Activated T-helper 1 cell treated with anti-CD3 and anti-CD28 coated beads, Interleukin-12 subunit alpha, Interleukin-12 subunit beta, Interleukin-2, Interleukin-4 antibody, amounts not matched to agents 30 ng/mL and 10 ng/mL and 1 ng/mL, durations not matched to agents 14 hours and 24 hours and 36 hours (primary cell): ENCODE measurements at places on chromosomes 16 and 17. TPM values are rescaled to one million over a fixed set of nuclear protein-coding genes. Genes with fewer than 3 reads are reported as not detected.

Gene CCL8
- total RNA-seq = not detected in 2 replicates

Gene ST3GAL2
- total RNA-seq = 35.6 and 37.7 TPM in 2 replicates

GRCh38 chr16:25988084-25988483 is 296.3 kb downstream of the HS3ST4 start:
- H3K4me1 ChIP-seq = no peaks in the 10 kb centered on the region
- no peak overlapping the region for H3K27ac ChIP-seq
- DNase-seq = no peak
- no peaks in the 10 kb centered on the region for H3K36me3 ChIP-seq

GRCh38 chr17:10738521-10739258 is 8.9 kb upstream of the TMEM220 start:
- no peak overlapping the region for H3K27ac ChIP-seq
- no peak for DNase-seq
- H3K4me3 ChIP-seq = no peak overlapping the region
- H3K27me3 ChIP-seq = peaks cover 17% of the 10 kb centered on the region
- peaks cover 5% of the 10 kb centered on the region for H3K4me1 ChIP-seq

- H3K27me3 ChIP-seq = no peaks in the 10 kb centered on the region
- DNase-seq = no peak
- no peaks in the 10 kb centered on the region for H3K4me1 ChIP-seq
- no peak overlapping the region for H3K27ac ChIP-seq
- peaks cover 20% of the 10 kb centered on the region for H3K36me3 ChIP-seq
Measured at GRCh38 chr17:81267390-81268067, 27.6 kb downstream of the SLC38A10 start.

DNA sequence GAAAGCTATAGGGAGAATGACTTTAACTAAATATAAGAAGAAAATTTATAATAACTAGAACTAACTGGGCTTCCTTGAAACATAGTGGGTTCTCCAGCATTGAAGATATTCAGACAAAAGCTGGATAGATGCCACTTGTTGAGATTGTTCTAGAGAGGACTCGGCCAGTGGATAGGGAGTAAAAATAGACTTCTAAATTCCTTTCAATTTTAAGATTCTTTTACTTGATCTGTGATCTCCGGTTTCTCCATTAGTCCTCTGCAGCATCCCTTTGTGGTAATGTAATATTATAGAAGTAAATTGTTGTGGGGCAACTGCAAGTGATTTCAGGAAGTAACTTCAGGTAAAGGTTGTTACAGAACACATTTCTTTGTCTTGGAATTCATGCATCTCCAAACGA is 10.3 kb upstream of the RARA start:
- no peak overlapping the region for H3K4me3 ChIP-seq
- peaks cover 51% of the 10 kb centered on the region for H3K36me3 ChIP-seq
- H3K4me1 ChIP-seq = peaks cover 33% of the 10 kb centered on the region
- no peaks in the 10 kb centered on the region for H3K27me3 ChIP-seq

DNA sequence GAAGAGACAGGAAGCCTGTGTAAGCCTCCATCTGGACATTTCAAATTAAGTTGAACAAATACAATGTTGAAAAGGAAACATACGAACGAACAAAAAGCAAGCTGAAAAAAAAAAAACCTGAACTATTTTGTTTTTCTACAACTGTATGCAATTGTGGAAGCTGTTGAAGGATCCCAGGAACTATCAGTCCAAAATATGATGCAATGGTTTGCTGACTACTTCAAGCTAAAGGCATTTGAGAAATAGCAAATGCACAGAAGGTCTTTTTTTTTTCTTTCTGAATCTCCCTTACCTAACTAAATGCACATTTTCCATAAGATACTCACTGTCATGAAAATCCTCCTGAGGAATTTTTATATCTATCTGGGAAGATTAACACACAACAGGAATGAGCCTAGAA is 40.2 kb downstream of the MAF start:
- H3K36me3 ChIP-seq = no peaks in the 10 kb centered on the region
- H3K4me3 ChIP-seq = no peak overlapping the region
- DNase-seq = no peak
- no peak overlapping the region for H3K27ac ChIP-seq
- no peaks in the 10 kb centered on the region for H3K4me1 ChIP-seq
- peaks cover 13% of the 10 kb centered on the region for H3K27me3 ChIP-seq

DNA sequence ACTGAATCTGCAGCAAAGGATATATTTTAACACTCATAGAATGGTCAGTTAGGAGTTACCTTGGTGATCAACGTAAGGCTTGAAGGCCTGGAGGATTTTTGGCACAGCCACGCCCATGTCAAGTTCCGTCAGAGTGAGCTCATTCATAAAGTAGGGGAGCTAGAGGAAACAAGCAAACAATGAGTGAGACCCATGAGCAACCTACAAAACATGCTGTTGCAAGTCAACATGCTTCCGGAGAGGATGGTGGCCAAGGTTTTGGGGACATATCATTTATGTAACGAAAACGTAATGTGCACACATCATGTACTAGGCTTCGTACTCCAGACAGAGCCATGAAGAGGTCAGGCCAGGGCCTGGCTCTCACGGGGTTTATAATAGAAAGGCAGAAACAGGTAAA is 41.1 kb upstream of the ERN1 start:
- H3K27ac ChIP-seq = no peak overlapping the region
- no peak for DNase-seq
- H3K27me3 ChIP-seq = no peaks in the 10 kb centered on the region

- H3K27me3 ChIP-seq = peaks cover 5% of the 10 kb centered on the region
- H3K4me1 ChIP-seq = peaks cover 14% of the 10 kb centered on the region
- peak overlapping the region; percentile 7 for H3K27ac ChIP-seq
- no peak for DNase-seq
Measured at GRCh38 chr16:24721830-24722238, 7.6 kb upstream of the TNRC6A start.

GRCh38 chr16:15636392-15636873 is 6.5 kb downstream of the MARF1 start:
- peaks cover 72% of the 10 kb centered on the region for H3K4me1 ChIP-seq
- no peak for DNase-seq
- peak overlapping the region; percentile 90 for H3K27ac ChIP-seq
- peaks cover 57% of the 10 kb centered on the region for H3K36me3 ChIP-seq

DNA sequence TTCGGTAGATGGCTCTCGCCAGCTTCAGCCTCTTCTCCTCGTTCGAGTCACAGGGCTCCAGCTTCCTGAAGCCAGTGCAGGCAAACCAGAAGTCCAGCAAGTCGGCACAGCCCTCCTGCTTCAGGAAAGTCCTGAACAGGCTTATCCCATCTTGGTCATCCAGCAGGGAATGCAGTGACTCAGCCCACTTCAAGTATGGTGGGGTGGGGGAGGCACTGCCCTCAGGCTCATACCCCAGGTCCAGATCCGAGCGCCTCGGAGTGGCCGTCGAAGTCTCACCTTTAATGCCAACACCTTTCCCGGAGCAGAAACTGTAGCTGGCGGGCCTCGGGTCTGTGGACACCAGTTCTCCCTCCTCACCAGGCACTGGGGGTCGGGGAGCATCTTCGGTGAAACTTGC is 5.9 kb downstream of the AXIN1 start:
- peaks cover 25% of the 10 kb centered on the region for H3K4me1 ChIP-seq
- H3K36me3 ChIP-seq = peaks cover 39% of the 10 kb centered on the region
- no peak overlapping the region for H3K4me3 ChIP-seq
- H3K27ac ChIP-seq = no peak overlapping the region

DNA sequence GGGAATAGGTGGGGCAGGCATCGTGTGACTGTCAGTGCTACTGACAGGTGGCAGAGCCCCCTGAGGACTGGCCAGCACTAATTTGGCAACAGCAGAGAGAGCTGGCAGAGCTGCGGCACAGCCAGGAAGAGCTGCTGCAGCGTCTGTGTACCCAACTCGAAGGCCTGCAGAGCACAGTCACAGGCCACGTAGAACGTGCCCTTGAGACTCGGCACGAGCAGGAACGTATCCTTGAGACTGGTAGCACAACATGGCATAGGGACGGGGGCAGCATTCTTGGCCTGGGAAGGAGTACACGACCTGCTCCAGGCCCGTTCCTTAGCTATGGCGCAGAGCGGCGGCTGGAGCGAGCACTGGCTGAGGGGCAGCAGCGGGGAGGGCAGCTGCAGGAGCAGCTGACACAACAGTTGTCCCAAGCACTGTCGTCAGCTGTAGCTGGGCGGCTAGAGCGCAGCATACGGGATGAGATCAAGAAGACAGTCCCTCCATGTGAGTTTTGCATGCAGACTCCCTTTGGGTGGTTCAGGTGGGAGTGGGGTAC is 3.0 kb upstream of the NRN1L start:
- H3K27ac ChIP-seq = no peak overlapping the region
- H3K4me1 ChIP-seq = no peaks in the 10 kb centered on the region
- H3K4me3 ChIP-seq = no peak overlapping the region
- peaks cover 56% of the 10 kb centered on the region for H3K36me3 ChIP-seq
- H3K27me3 ChIP-seq = no peaks in the 10 kb centered on the region

GRCh38 chr17:41326173-41327145 is 10.9 kb upstream of the KRTAP17-1 start:
- H3K4me3 ChIP-seq = no peak overlapping the region
- no peak overlapping the region for H3K27ac ChIP-seq
- DNase-seq = no peak
- no peaks in the 10 kb centered on the region for H3K27me3 ChIP-seq

DNA sequence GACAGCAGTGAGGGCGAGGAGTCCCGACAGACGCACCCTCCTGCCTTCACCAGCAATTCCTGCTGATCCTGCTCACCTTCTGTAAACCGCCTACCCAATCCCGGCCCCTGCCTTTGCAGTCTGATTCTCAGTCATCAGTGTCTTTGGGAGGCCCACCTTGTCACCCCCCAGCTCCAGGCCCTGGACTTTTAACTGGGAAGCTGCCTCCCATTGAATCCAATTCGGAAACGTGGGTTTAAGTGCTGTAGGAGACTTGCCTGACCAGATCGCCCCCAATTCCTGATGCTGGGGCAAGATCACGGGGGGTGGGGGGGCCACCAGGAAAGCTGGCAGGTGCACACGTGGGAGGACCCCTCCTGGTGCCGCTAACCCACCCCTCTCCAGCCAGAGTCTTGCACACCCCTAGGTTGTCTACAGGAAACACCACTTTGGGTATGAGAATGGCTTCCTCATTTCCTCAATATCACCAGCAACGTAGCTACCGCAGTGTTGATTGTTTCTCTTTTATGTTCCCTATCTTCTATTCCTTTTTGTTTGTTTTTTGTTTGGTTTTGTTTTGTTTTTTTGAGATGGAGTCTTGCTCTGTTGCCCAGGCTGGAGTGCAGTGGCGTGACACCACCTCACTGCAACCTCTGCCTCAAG is 46.6 kb upstream of the CMIP start:
- no peak overlapping the region for H3K4me3 ChIP-seq
- no peaks in the 10 kb centered on the region for H3K36me3 ChIP-seq
- peaks cover 2% of the 10 kb centered on the region for H3K27me3 ChIP-seq
